ENCODE measurements at places on chromosomes 3 and 15. TPM values are rescaled to one million over a fixed set of nuclear protein-coding genes. Genes with fewer than 3 reads are reported as not detected.
A peak's percentile ranks its signal among the peaks of the same experiment; 100 is the strongest.

GRCh38 chr3:194749631-194750490 lies 64.2 kb downstream of the FAM43A start:
- DNase-seq: no peak
- no peaks in the 10 kb centered on the region for H3K27me3 ChIP-seq
- no peak overlapping the region for H3K27ac ChIP-seq
- no peaks in the 10 kb centered on the region for H3K4me1 ChIP-seq

DNA sequence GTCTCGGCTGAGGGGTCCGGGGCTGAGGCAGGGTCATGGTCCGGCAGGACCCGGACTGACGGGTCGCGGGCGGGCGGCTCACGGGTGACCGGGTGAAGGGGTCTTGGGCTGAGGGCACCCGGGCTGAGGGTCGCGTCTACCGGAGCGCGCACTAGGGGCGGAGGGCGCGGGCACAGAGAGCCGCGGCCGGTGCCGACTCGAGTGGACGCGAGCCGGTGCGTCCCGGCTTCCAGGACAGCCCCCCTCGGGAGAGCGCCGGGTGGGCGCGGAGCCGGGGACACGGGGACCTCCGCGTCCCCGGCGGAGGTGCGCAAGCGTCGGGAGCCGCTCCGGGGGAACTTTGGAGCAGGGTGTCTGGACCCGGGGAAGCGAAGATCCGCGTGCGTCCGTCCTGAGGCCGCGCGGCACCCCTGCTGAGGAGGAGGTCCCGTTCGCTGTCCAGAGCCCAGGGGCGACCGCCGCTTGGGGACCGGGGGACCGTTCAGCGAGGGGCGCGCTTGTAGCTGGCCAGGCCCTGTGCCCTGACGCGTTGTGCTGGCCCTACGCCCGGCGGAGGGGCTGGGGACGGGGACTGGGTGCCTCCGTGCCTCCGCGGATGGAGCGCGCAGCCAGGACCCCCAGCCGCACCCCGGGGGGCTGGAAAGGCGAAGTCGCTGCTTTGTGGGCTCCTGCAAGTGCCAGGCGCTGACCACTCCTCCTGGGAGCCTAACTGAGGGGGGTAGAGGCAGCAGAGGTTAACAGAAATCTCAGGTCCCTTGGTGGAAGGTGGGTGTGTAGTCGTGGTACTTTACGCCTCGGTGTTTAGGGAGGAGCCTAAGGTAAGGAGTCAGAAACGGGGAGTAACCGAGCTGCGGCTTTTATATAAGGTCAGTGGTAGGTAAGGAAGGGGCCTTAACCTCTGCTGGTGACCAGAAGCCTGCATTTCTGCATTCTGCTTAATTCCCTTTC lies at the start of gene PPARG:
TSS of gene PPARG (plus strand) at position 889 of the 948 bp plus-strand sequence. CDS start 90,642 bp downstream, outside the sequence.
- no peaks in the 10 kb centered on the region for H3K27me3 ChIP-seq
- DNase-seq: no peak
- no peaks in the 10 kb centered on the region for H3K36me3 ChIP-seq
- peak within 1 kb of the TSS; percentile 70 for H3K4me3 ChIP-seq
- H3K27ac ChIP-seq: peak within 1 kb of the TSS; percentile 86
- H3K4me1 ChIP-seq: peaks cover 6% of the 10 kb centered on the region

- H3K27me3 ChIP-seq: no peaks in the 10 kb centered on the region
- no peaks in the 10 kb centered on the region for H3K36me3 ChIP-seq
- no peak overlapping the region for H3K27ac ChIP-seq
- no peak for DNase-seq
These were observed 1038.8 kb downstream of the AGBL1 start for GRCh38 chr15:87118435-87118834.

GRCh38 chr15:49242820-49243219 lies 72.8 kb downstream of the GALK2 start:
- no peak for DNase-seq
- no peaks in the 10 kb centered on the region for H3K36me3 ChIP-seq
- H3K4me3 ChIP-seq: no peak overlapping the region
- no peaks in the 10 kb centered on the region for H3K4me1 ChIP-seq
- no peak overlapping the region for H3K27ac ChIP-seq

Gene SIDT1
- 4.2 TPM for total RNA-seq

Gene UBA7
- 33.9 TPM for total RNA-seq
